ENCODE measurements at places on chromosomes 2 and 18. TPM values are rescaled to one million over a fixed set of nuclear protein-coding genes. Genes with fewer than 3 reads are reported as not detected.

REG1B gene
- not detected for total RNA-seq

SCN7A gene
- not detected for total RNA-seq

ZNF513 gene
- total RNA-seq, result 13.4 TPM

SMYD1 gene
- total RNA-seq, result not detected

GMCL1 gene
- total RNA-seq, result 12.1 TPM

COBLL1 gene
- 4.0 TPM for total RNA-seq

STPG4 gene
- total RNA-seq, result 0.10 TPM

NAT8 gene
- not detected for total RNA-seq

SLC16A14 gene
- total RNA-seq, result 1.4 TPM
